Testis (tissue), 5 donors: ENCODE measurements at places on chromosomes 13 and 19. TPM values are rescaled to one million over a fixed set of nuclear protein-coding genes. Genes with fewer than 3 reads are reported as not detected.

GRCh38 chr19:3274942-3275582 lies 50.6 kb downstream of the CELF5 start:
- DNase-seq = peak; percentile 37
- H3K27ac ChIP-seq = no peak overlapping the region
- peak overlapping the region; percentile 49 for H3K4me3 ChIP-seq
- no peaks in the 10 kb centered on the region for H3K27me3 ChIP-seq

GRCh38 chr13:51006067-51006845 lies 96.7 kb downstream of the RNASEH2B start:
- H3K36me3 ChIP-seq = no peaks in the 10 kb centered on the region
- H3K27ac ChIP-seq = no peak overlapping the region
- no peaks in the 10 kb centered on the region for H3K4me1 ChIP-seq
- no peaks in the 10 kb centered on the region for H3K27me3 ChIP-seq
- no peak overlapping the region for H3K4me3 ChIP-seq
- no peak for DNase-seq

MYPOP gene
- 9.5 TPM for polyA plus RNA-seq

DNA sequence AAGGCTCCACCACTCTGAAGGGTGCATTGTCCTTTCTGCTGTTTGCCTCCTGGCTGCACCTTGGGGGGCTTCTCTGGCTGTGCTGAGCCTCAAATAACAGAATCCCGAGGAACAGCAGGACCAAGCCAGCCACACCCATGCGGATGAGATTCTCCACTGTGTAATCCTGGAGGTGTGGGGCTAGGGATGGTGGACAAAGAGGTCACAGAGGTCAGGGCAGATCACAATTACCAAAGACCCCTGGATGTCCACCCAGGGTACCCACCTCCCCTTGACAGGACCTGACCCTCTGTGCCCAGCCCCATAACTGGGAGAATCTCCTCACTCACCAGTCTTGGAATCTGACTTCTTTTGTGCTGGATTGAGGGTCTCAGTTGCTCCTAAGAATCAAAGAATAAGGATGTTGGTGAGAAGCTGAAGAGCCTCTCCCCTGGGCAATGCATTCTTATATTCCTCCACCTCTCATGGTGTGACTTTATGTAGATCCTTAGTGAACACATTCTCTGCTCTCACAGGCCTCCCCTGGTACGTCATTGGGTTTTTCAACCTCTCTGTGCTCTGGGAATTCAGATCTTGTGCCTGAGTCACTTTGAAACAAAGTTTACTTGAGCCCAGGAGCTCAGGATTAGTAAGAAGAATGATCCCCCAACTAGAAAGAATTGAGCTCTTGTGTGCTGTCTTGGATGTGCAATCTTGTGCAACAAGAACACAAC lies 5.2 kb downstream of the LILRA4 start:
- no peak for DNase-seq
- H3K4me1 ChIP-seq = no peaks in the 10 kb centered on the region
- no peaks in the 10 kb centered on the region for H3K36me3 ChIP-seq
- no peaks in the 10 kb centered on the region for H3K27me3 ChIP-seq
- no peak overlapping the region for H3K4me3 ChIP-seq

- no peak overlapping the region for H3K27ac ChIP-seq
- peak overlapping the region; percentile 9 for H3K4me3 ChIP-seq
- no peak for DNase-seq
- H3K27me3 ChIP-seq = no peaks in the 10 kb centered on the region
- no peaks in the 10 kb centered on the region for H3K36me3 ChIP-seq
- H3K4me1 ChIP-seq = peaks cover 10% of the 10 kb centered on the region
These were observed 132 bp downstream of the SHD start for GRCh38 chr19:4279267-4279529.

DNA sequence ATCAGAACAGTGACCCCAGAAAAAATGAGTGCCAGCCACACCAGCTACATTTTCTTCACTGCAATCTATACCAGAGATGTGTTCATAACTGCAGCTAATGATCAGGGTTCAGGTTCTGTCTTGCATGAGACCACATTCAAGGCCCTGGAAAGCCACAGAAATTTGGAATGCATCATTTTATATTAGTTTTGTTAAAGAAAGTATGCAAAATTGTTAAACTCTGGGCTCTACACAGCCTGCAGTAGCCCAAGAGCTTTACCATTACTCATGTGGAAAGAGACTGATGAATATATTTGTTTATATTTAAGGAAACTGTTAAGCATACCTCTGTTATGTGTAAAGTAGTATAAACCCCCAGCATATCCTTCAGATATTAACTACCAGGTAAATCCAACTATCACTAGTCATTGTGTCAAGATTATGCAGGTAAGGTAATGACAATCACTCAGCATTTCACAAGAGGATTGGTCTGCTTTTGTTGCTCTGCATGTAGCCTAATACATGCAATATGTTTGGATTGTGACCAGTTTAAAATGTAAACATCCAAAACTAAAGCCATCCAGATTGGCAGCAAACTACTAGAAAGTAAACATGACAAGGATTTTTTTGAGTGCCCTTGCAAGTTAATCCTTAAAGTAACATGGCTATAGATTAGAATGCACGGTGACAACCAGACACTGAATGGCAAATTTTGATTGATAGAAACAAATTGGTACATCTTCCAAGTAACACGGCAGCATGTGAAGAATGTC lies 429.1 kb upstream of the ARGLU1 start:
- DNase-seq = no peak
- H3K27ac ChIP-seq = no peak overlapping the region
- H3K36me3 ChIP-seq = no peaks in the 10 kb centered on the region
- no peaks in the 10 kb centered on the region for H3K4me1 ChIP-seq

DNA sequence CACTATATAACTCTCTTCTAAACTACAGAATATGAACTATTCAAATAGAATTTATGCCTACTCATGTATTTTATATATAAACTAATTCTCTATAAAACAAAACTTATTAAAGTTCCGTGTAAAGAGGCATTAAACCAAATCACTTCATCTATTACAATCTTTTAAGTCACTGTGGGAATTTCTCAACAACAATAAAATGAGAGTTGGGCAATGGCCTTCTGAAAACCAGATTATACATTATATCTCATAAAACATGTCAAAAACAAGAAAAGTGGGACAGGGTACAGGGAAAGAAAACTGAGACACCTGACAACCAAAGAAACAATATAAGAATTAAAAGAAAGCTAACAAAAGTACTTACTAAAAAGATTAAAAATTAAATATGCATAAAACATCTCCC lies 145.2 kb downstream of the DIAPH3 start:
- H3K27me3 ChIP-seq = no peaks in the 10 kb centered on the region
- H3K36me3 ChIP-seq = no peaks in the 10 kb centered on the region
- H3K4me3 ChIP-seq = no peak overlapping the region
- DNase-seq = no peak

GRCh38 chr13:65468628-65469027 lies 1761.5 kb downstream of the PCDH9 start:
- no peak overlapping the region for H3K27ac ChIP-seq
- H3K36me3 ChIP-seq = no peaks in the 10 kb centered on the region

OR7A5 gene
- polyA plus RNA-seq = 3.3 TPM

- no peaks in the 10 kb centered on the region for H3K36me3 ChIP-seq
- no peak overlapping the region for H3K4me3 ChIP-seq
- no peak overlapping the region for H3K27ac ChIP-seq
- no peak for DNase-seq
These were observed 13.2 kb downstream of the FUZ start for GRCh38 chr19:49799798-49800376.

DNA sequence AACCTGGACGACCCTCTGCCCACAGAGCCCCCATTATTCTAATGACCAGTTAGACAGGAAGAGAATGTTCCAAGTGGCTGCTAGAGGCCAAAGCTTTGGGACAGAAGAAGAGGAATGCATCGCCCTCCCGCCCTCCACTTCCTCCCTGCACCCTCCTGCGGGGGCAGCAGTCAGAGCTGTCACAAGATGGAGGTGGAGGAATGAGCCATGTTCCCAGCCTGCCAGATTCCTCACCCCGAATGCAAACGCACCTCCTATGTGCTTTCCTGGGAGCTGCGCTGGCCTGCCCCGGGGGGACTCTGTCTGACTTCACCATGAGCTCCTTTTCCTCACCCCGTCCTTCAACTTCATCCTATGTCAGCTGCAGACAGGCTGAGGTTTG lies 1.7 kb downstream of the YJEFN3 start:
- H3K27ac ChIP-seq = no peak overlapping the region
- H3K4me3 ChIP-seq = no peak overlapping the region
- H3K36me3 ChIP-seq = no peaks in the 10 kb centered on the region

- no peaks in the 10 kb centered on the region for H3K36me3 ChIP-seq
- no peak for DNase-seq
These were observed 65.8 kb upstream of the STARD13 start for GRCh38 chr13:33351319-33351718.

- no peaks in the 10 kb centered on the region for H3K36me3 ChIP-seq
- no peaks in the 10 kb centered on the region for H3K27me3 ChIP-seq
- DNase-seq = no peak
- H3K4me3 ChIP-seq = no peak overlapping the region
These were observed 865.0 kb downstream of the PCDH9 start for GRCh38 chr13:66365101-66365500.

SMAD9 gene
- polyA plus RNA-seq = 4.2 TPM

DNA sequence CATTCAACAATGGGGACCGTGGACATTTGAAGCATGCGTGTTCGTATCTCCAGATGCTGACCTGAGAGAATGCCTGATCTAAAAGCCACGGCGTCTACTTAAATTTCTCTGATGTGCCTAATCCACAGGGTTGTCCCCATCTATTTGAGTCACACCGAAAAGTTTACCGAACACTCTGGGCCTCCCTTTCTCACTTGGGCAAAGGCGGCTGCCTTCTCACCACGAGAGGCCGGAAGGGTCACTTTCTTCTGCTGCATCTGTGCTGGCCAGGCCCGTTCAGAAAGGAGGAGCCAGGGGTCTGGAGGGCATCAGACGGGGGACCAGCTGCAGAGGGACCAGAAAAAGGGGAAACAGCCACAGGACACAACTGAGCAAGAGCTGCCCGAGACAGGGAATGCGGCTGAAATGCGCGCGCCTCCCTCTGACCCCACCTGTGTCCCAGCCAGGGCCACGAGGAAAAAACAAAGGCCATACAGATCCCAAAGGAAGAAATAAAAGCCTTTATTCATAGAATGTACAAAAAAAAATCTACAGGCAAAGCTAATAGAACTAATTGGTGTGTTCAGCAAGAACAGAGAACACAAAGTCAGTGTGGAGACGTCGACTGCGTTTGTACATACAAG lies 71.3 kb upstream of the C13orf46 start:
- no peak overlapping the region for H3K4me3 ChIP-seq
- no peaks in the 10 kb centered on the region for H3K27me3 ChIP-seq
- H3K4me1 ChIP-seq = no peaks in the 10 kb centered on the region

DNA sequence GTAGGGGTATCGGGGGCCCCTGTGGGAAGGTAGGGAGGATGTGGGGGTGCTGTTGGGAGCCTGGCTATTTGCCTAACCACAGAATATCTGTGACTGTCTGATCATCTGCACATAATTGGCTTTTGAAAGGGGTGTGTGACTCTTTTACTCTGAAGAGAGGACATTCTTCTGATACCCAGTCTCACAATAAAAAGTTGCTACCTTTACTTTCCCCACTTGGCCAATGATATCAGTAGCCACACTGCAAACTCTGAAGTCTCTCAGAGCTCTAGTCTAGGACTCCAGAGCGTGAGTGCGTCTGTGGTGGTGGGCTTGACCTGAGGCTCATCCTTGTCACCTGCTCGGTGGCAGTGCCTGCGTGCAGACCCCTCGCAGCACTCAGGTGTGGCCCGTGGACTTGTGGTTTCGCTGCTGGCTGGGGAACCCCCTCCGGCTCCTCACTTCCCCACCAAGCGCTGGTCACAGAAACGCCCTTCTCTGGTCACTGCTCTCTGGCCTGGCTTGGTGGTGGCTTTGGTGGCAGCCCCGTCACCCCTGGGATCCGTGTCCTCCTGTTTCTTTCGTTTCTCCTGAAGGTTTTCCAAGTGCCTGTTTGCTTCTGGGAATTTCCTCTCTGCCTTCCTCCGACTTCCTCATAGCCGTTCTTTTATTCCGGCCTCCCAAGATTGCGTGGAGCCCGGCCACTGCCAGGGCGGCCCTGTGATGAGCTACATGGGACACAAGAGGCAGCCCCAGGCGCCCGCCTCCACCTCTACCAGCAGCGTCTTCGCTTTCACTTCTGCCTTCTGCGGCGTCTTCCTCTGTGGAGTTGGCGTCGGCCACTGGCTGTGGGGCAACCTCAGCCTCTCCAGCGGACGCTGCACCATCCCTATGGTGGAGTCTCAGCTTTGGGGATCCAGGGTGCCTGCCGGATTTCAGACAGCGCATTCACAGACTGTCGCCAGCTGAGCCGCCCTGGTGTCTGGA lies 78.0 kb downstream of the ATP11A start:
- no peaks in the 10 kb centered on the region for H3K36me3 ChIP-seq
- no peaks in the 10 kb centered on the region for H3K27me3 ChIP-seq
- H3K27ac ChIP-seq = no peak overlapping the region
- no peak for DNase-seq
- peaks cover 7% of the 10 kb centered on the region for H3K4me1 ChIP-seq

KPNA3 gene
- polyA plus RNA-seq = 46.5 TPM

- H3K27me3 ChIP-seq = no peaks in the 10 kb centered on the region
- peaks cover 3% of the 10 kb centered on the region for H3K4me1 ChIP-seq
- no peaks in the 10 kb centered on the region for H3K36me3 ChIP-seq
- DNase-seq = peak; percentile 91
These were observed 6.6 kb upstream of the DDX39A start for GRCh38 chr19:14425696-14426138.

DNA sequence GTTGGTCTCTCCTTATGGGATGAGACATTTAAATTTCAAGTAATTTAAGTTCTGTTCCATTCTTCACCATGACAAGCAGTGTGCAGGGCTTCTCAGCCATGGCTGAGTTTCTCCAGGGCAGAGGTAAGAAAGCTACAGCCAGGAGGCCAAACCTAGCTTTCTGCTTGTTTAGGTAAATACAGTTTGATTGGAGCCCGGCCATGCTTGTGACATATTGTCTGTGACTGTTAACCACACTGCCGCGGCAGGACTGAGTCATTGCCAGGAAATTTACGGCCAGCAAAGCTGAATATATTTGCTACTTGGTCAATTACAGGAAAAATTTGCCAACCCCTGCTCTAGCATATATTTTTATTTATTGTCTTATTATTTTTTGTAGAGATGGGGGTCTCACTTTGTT lies 10.7 kb downstream of the NLRP8 start:
- H3K27ac ChIP-seq = no peak overlapping the region
- H3K4me1 ChIP-seq = no peaks in the 10 kb centered on the region
- H3K27me3 ChIP-seq = no peaks in the 10 kb centered on the region
- no peak overlapping the region for H3K4me3 ChIP-seq

GRCh38 chr19:39828654-39829032 lies 5.3 kb downstream of the DYRK1B start:
- H3K36me3 ChIP-seq = no peaks in the 10 kb centered on the region
- no peak overlapping the region for H3K27ac ChIP-seq
- no peak overlapping the region for H3K4me3 ChIP-seq
- H3K27me3 ChIP-seq = no peaks in the 10 kb centered on the region
- peaks cover 12% of the 10 kb centered on the region for H3K4me1 ChIP-seq
